ENCODE measurements at places on chromosomes 7 and 10.

- H3K27ac ChIP-seq, result no peak overlapping the region
- DNase-seq, result no peak
- no peaks in the 10 kb centered on the region for H3K4me1 ChIP-seq
- H3K27me3 ChIP-seq, result no peaks in the 10 kb centered on the region
- no peaks in the 10 kb centered on the region for H3K36me3 ChIP-seq
These were observed 216.3 kb downstream of the LRMDA start for GRCh38 chr10:75647675-75648074.

GRCh38 chr7:110786328-110786965 is 304.5 kb upstream of the LRRN3 start:
- no peak overlapping the region for H3K27ac ChIP-seq
- H3K4me3 ChIP-seq, result no peak overlapping the region
- no peaks in the 10 kb centered on the region for H3K27me3 ChIP-seq
- H3K4me1 ChIP-seq, result no peaks in the 10 kb centered on the region
- no peak for DNase-seq
- no peaks in the 10 kb centered on the region for H3K36me3 ChIP-seq

- H3K36me3 ChIP-seq, result no peaks in the 10 kb centered on the region
- no peak overlapping the region for H3K27ac ChIP-seq
- no peak overlapping the region for H3K4me3 ChIP-seq
- no peaks in the 10 kb centered on the region for H3K4me1 ChIP-seq
These were observed 78.7 kb downstream of the FEZF1 start for GRCh38 chr7:122225874-122226273.

DNA sequence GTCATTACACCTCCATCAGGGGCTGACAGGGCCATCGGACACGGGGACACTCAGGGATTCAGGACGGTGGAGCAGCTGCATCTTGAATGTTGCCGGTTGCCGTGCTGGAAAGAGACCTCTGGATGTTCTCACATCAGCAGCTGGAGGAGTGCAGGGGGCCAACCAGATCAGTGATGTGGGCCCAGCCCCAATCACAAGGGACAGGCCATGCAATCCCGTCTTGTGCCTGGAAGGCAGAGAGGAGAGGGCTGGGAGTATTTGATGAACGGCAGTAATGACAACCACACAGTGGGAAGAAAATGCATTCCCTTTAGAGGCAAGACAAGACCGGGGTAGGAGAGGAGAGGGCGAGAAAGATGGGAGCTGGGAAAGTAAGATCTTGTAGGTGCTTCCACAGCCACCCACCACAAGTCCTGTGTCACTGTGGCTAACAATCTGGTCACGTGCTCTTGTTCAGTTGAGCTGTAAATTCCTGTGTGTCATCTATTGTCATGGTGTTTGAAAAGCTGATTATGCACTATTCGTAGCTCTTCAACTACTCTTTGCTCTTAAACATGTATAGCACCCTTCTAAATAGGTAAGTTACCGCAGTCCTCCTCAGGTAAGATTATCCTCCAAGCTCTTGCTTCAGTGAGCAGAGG is 85.9 kb upstream of the LEP start:
- no peak overlapping the region for H3K4me3 ChIP-seq
- H3K36me3 ChIP-seq, result no peaks in the 10 kb centered on the region
- H3K27me3 ChIP-seq, result no peaks in the 10 kb centered on the region
- H3K4me1 ChIP-seq, result no peaks in the 10 kb centered on the region
- H3K27ac ChIP-seq, result no peak overlapping the region
- DNase-seq, result no peak

DNA sequence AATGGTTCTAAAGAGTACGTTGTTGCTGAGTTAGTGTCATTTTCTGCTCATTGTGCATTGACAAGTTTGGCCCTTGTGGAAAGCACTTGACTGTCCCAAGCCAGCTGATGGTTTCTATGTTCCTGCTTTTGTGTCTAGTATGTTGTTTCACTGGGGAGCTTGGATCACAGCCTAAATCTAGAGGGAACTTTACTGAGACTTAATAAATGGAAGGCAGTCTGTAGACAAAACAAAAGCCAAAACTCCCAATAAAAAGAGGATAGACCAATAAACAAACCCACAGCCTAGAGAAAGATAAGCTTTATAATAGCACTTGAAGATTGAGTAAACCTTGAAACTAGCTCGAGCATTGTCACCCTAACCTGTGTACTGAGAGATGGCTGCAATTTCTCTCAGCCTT is 196.8 kb downstream of the ADRA2A start:
- H3K36me3 ChIP-seq, result no peaks in the 10 kb centered on the region
- no peak overlapping the region for H3K27ac ChIP-seq
- no peaks in the 10 kb centered on the region for H3K4me1 ChIP-seq
- H3K27me3 ChIP-seq, result no peaks in the 10 kb centered on the region
- no peak for DNase-seq

All from esophagus squamous epithelium (tissue), 5 donors.